MCF 10A (cell line): ENCODE measurements at places on chromosomes 3 and 15. TPM values are rescaled to one million over a fixed set of nuclear protein-coding genes. Genes with fewer than 3 reads are reported as not detected.
A peak's percentile ranks its signal among the peaks of the same experiment; 100 is the strongest.

PCNP gene
- total RNA-seq = 229 and 292 TPM in 2 replicates

DNA sequence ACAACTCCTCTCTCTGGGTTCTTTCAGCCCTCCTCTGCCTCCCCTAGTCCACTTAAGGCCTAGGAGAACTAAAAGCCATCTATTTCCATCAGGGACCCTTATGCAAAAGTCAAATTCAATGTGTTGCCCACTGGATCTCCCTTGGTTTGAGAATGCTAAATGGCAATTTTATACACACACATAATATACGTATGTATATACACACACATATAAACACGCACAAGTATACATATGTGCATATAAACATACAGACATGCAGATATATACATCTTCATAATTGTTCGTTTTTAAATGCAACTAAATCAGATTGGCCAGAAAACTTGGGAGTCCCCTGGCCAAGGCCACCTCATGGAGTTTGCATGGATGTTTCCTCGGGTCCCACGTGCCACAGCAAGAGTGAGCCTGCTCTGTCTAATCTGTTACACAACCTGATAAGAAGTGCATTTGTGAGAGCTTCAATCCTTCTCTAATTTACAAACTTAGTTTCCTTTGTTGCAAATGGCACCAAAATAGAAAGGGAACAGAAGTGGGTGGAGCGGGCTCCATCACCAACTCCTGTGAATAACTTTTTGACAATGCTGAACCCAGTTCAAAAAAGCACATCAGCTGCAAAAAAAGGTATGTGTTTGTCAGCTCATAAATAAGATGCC lies 84.2 kb downstream of the FOXP1 start:
- DNase-seq = no peak
- peak overlapping the region; percentile 47 for H3K27ac ChIP-seq
- peaks cover 36% of the 10 kb centered on the region for H3K4me1 ChIP-seq
- no peaks in the 10 kb centered on the region for H3K27me3 ChIP-seq
- peaks cover 20% of the 10 kb centered on the region for H3K36me3 ChIP-seq
- H3K4me3 ChIP-seq = no peak overlapping the region

- no peak within 1 kb of the TSS for H3K4me3 ChIP-seq
- H3K36me3 ChIP-seq = no peaks in the 10 kb centered on the region
- no peak for DNase-seq
- no peaks in the 10 kb centered on the region for H3K27me3 ChIP-seq
These were observed at the start of gene KLHL6 for GRCh38 chr3:183555541-183556081. TSS of gene KLHL6 (minus strand) at chr3:183555706. CDS start at chr3:183555653, 53 bp downstream.

DNA sequence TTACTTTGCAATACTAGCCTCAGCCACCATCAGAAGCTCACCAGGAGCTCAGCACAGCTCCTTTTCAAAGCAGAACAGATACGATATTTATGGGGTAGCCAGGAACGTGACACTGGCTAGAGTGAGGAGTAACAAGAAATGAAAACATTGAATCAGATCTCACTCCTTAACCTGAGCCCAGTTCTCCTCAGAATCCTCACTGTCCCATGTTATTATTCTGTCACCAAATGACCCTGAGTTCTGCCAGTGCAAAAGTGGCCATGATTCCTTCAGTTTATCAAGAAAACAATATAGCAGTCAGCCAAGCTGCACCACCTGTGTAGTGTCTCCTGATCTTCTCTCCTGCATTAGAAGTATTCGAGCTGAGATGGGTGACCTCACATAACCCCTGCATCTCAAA lies 956.7 kb downstream of the TUSC7 start:
- H3K27ac ChIP-seq = no peak overlapping the region
- H3K4me3 ChIP-seq = no peak overlapping the region
- peaks cover 15% of the 10 kb centered on the region for H3K4me1 ChIP-seq
- H3K27me3 ChIP-seq = no peaks in the 10 kb centered on the region

SLC15A2 gene
- 0.79 and 1.5 TPM in 2 replicates for total RNA-seq

DNAH12 gene
- total RNA-seq = 0.47 and 0.58 TPM in 2 replicates

- peaks cover 8% of the 10 kb centered on the region for H3K27me3 ChIP-seq
- no peak overlapping the region for H3K27ac ChIP-seq
- H3K4me3 ChIP-seq = no peak overlapping the region
- peaks cover 9% of the 10 kb centered on the region for H3K4me1 ChIP-seq
These were observed 8.7 kb upstream of the GP9 start for GRCh38 chr3:129051871-129052340.

GRCh38 chr3:181782306-181782954 lies 70.7 kb downstream of the SOX2 start:
- no peaks in the 10 kb centered on the region for H3K36me3 ChIP-seq
- DNase-seq = peak; percentile 54
- H3K4me3 ChIP-seq = no peak overlapping the region
- H3K4me1 ChIP-seq = peaks cover 16% of the 10 kb centered on the region
- H3K27me3 ChIP-seq = no peaks in the 10 kb centered on the region

- no peaks in the 10 kb centered on the region for H3K36me3 ChIP-seq
- H3K4me3 ChIP-seq = no peak overlapping the region
- no peak for DNase-seq
- no peaks in the 10 kb centered on the region for H3K27me3 ChIP-seq
- H3K27ac ChIP-seq = no peak overlapping the region
These were observed 408.5 kb downstream of the ERC2 start for GRCh38 chr3:56059731-56060130.

GRCh38 chr3:153295901-153296300 lies 133.9 kb downstream of the RAP2B start:
- H3K4me1 ChIP-seq = peaks cover 20% of the 10 kb centered on the region
- no peak overlapping the region for H3K4me3 ChIP-seq
- no peaks in the 10 kb centered on the region for H3K27me3 ChIP-seq
- no peaks in the 10 kb centered on the region for H3K36me3 ChIP-seq
- DNase-seq = no peak
- H3K27ac ChIP-seq = no peak overlapping the region

GRCh38 chr3:197841789-197842188 lies 50.7 kb downstream of the LRCH3 start:
- no peak for DNase-seq
- H3K27me3 ChIP-seq = no peaks in the 10 kb centered on the region
- H3K4me1 ChIP-seq = no peaks in the 10 kb centered on the region
- H3K36me3 ChIP-seq = peaks cover 74% of the 10 kb centered on the region
- no peak overlapping the region for H3K4me3 ChIP-seq
- H3K27ac ChIP-seq = no peak overlapping the region

DNA sequence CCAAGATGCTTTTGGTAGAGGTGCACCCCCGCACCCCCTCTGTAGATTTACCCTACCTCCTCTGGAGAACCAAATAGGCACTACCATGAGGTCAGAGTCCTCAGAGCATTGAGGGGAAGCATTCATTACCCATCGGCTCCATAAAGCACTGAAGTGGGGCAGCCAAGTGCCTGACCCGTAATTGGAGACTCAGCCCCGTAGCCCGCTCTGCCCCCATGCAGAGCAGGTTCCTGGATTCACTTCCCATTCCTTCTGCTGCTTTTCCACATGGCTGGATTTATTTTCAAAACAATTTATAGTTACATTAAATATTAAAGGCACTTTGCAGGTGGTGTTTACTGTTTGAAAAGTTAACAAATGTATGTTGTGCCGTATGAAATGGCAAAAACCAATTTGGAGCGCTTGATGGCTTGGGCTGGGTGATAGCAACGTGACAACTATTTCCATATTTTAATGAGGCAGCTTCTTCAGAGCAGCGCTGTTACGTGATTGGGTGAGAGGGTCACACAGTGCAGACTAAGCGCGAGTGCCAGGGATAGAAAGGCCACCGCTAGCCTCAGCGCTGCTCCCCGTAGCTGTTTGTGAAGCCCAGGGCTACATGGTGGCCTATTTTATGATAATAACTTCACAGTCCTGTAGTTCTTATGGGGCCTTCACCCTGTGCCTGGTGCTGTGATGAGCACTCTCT lies 373.8 kb upstream of the PROK2 start:
- H3K4me1 ChIP-seq = peaks cover 29% of the 10 kb centered on the region
- no peaks in the 10 kb centered on the region for H3K36me3 ChIP-seq
- DNase-seq = no peak
- no peaks in the 10 kb centered on the region for H3K27me3 ChIP-seq
- no peak overlapping the region for H3K4me3 ChIP-seq
- H3K27ac ChIP-seq = no peak overlapping the region

DNA sequence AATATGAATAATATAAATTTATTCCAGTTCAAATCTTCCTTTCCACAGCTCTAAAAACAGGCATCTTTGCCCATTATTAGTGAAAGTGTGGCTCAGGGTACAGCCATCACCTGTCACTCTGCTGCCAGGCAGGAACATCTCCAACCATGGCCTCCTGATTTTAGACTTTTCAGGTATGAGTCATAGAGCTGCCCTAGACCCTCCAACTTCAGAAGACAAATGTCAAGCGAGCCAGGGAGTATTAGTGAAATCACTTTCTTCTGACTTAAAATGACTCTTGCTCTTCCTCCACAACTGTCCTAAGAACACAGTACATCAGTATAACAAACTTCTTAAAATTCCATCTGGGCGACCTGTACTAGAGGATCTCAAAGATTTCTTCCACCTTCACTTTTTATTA lies 78.1 kb upstream of the AKAP13 start:
- no peak for DNase-seq
- peaks cover 3% of the 10 kb centered on the region for H3K4me1 ChIP-seq
- H3K27ac ChIP-seq = no peak overlapping the region
- no peak overlapping the region for H3K4me3 ChIP-seq
- H3K36me3 ChIP-seq = no peaks in the 10 kb centered on the region

GRCh38 chr15:51758645-51759044 lies 7.2 kb downstream of the TMOD2 start:
- H3K4me3 ChIP-seq = no peak overlapping the region
- no peaks in the 10 kb centered on the region for H3K36me3 ChIP-seq
- DNase-seq = peak; percentile 48
- peaks cover 2% of the 10 kb centered on the region for H3K27me3 ChIP-seq

DNA sequence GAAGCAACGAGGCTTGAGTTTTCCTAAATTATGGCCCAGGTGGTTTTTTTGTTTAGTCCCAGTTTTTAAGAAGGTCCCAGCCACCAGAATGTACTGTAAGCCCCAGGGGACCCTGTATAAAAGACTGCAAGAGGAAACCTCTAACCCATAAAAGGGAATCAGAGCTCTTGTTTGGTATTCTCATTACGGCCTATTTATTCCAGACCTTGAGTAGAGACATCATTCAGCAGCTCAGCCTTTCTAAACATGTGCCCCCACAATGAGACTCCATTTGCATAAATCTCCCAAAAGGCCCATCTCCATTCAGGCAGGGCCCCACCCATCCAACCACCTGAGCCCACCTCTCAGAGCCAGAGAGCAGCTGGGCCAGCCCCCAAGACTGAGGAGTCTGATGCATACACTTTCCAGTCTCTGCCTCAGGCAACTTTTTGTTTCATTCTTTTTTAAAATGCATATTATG lies 25.7 kb downstream of the ZDHHC3 start:
- peaks cover 1% of the 10 kb centered on the region for H3K36me3 ChIP-seq
- DNase-seq = no peak
- no peaks in the 10 kb centered on the region for H3K27me3 ChIP-seq
- H3K27ac ChIP-seq = no peak overlapping the region
- no peaks in the 10 kb centered on the region for H3K4me1 ChIP-seq

- DNase-seq = no peak
- no peak overlapping the region for H3K27ac ChIP-seq
- no peaks in the 10 kb centered on the region for H3K27me3 ChIP-seq
- peaks cover 8% of the 10 kb centered on the region for H3K36me3 ChIP-seq
- no peaks in the 10 kb centered on the region for H3K4me1 ChIP-seq
- no peak overlapping the region for H3K4me3 ChIP-seq
These were observed 11.1 kb downstream of the TMEM62 start for GRCh38 chr15:43144512-43144911.

DNA sequence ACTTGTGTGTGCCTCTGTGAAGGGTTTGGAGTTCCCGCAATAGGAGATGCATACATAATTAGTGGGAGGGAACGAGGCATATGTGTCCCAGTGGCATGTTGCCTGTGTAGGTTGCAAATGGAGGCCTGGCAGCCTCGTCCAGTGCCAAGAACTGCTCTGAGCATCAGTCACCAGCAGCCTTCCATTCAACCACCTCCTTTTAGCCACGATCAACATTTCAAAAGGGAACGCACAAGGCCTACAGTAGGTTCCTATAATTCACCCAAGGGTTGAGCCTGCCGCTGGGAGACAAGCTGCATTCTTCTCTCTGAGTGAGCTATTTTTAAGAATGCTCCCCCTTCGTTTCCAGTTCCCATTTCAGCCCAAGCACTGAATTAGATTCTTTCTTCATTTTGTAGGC lies 78.8 kb upstream of the CTNNB1 start:
- no peaks in the 10 kb centered on the region for H3K36me3 ChIP-seq
- no peak for DNase-seq
- no peak overlapping the region for H3K27ac ChIP-seq
- no peak overlapping the region for H3K4me3 ChIP-seq

GRCh38 chr3:72318504-72319193 lies 529.6 kb downstream of the SHQ1 start:
- H3K27me3 ChIP-seq = no peaks in the 10 kb centered on the region
- H3K27ac ChIP-seq = no peak overlapping the region
- H3K36me3 ChIP-seq = no peaks in the 10 kb centered on the region
- peaks cover 6% of the 10 kb centered on the region for H3K4me1 ChIP-seq
- no peak for DNase-seq
- H3K4me3 ChIP-seq = no peak overlapping the region

DNA sequence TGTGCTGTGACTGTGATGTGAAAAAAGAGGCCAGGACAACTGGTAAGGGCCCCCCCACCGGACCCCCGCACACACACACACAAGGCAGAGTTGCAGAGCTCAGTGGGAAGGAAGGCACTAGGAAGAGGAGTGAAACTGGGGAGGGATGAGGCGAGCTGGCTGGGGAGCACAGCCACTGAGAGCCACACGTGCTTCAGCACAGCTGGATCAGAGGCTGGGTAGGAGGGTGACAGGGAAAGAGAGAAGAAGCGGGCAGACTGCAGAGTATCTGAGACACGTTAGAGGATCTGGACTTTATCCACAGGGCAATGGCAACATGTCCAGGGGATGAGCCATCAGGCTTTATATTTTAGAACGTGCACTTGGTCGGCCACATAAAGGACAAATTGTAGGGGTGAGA lies 38.0 kb upstream of the TKT start:
- no peaks in the 10 kb centered on the region for H3K27me3 ChIP-seq
- H3K36me3 ChIP-seq = peaks cover 38% of the 10 kb centered on the region
- no peak for DNase-seq
- no peaks in the 10 kb centered on the region for H3K4me1 ChIP-seq

- peak; percentile 30 for DNase-seq
- no peaks in the 10 kb centered on the region for H3K36me3 ChIP-seq
- H3K27me3 ChIP-seq = no peaks in the 10 kb centered on the region
- peaks cover 7% of the 10 kb centered on the region for H3K4me1 ChIP-seq
- H3K4me3 ChIP-seq = no peak overlapping the region
These were observed 217.8 kb upstream of the EOMES start for GRCh38 chr3:27939940-27940339.

DNA sequence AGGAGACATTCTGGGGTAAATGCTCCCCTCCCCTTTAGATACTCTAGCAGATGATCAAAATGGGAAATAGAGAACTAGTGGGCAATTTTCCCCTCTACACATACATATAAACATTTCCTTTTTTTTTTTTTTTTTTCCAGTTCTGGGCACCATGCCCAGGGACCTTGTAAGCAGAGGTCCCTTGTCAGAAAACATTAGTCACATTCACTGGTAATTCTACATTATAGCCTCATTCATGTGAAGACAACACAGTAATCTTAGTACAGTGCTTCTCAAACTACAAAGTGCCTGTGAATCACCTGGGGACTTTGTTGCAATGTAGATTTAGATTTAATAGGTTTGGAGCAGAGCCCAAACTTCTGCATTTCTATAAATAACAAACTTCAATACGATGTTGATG lies 60.1 kb upstream of the ACTC1 start:
- H3K27ac ChIP-seq = no peak overlapping the region
- DNase-seq = peak; percentile 62
- H3K36me3 ChIP-seq = peaks cover 43% of the 10 kb centered on the region
- no peaks in the 10 kb centered on the region for H3K27me3 ChIP-seq
- H3K4me3 ChIP-seq = no peak overlapping the region

GRCh38 chr15:69921626-69922619 lies 175.8 kb downstream of the TLE3 start:
- DNase-seq = no peak
- H3K27ac ChIP-seq = no peak overlapping the region
- no peaks in the 10 kb centered on the region for H3K36me3 ChIP-seq
- H3K4me1 ChIP-seq = no peaks in the 10 kb centered on the region
- peaks cover 31% of the 10 kb centered on the region for H3K27me3 ChIP-seq
- no peak overlapping the region for H3K4me3 ChIP-seq
